AML-193 (cell line): ENCODE measurements at places on chromosomes 16 and 17.

DNA sequence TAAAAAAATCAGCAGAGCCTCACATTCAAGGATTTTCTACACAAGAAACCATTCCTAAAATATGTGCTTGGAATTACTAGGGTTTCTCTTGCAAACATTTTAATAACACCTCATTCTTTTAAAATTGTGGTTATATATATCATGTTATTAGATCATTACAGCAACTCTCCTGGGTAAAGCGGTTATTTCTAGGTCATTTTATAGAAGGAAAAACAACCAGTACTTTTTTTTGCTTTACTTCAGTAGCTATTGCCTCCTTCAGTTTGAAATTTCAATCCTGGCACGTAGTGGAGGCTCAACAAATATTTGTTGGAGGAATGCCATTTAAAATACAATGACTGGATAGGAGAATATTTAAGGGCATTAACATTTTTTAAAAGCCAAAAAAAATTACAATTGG is 220.6 kb downstream of the CDRT15L2 start:
- DNase-seq: no peak

GRCh38 chr17:65629234-65629690 is 67.8 kb upstream of the AXIN2 start:
- DNase-seq: no peak

- DNase-seq: no peak
Measured at GRCh38 chr16:81629034-81629802, 149.9 kb upstream of the PLCG2 start.

- DNase-seq: no peak
Measured at GRCh38 chr16:85673529-85674417, 15.0 kb downstream of the GINS2 start.

DNA sequence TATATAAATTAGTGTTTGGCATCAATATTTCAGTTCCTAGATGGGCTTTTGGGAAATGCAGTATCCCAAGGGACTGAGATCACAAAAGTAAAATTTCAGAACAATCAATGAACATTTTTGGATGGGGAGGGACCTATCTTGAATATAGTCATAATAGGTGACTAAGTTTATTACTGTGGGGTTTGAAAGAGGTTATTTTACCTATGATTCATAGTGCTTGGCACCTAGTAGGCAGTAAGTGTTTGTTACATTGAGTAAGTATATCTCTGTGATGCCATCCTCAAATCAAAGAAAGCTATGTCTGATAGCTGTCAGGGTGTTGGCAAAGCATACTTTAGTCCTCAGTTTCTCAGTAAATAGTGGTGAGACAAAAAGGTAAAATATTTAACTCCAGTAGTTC is 36.9 kb downstream of the ZNF207 start:
- DNase-seq: no peak

GRCh38 chr17:81518785-81519283 is 6.2 kb upstream of the ACTG1 start:
- no peak for DNase-seq

- no peak for DNase-seq
Measured at GRCh38 chr16:14489460-14489859, 140.6 kb downstream of the PARN start.

DNA sequence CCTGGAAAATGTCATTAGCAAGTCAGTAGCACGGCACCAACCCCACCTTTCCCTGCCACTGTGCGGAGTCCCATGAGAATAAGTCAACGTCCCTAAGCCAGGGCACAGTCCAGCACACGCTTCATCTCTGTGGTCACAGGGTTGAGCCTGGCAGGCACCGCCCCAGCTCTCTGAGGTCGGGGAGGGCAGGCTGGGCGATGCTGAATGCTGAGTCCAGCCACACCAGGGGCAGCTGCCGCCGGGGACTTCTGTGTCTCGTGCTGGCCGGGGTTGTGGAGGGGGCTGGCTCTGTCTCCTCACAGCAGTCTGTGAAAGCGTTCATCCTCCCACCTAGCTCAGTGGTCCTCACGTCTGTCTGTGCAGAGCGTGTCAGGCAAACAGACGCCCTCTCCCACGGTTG is 53.2 kb downstream of the BANP start:
- no peak for DNase-seq

- no peak for DNase-seq
Measured at GRCh38 chr17:27974531-27975145, 67.8 kb upstream of the NLK start.

- DNase-seq: no peak
Measured at GRCh38 chr17:19799796-19800195, 51.7 kb upstream of the ALDH3A1 start.

- DNase-seq: no peak
Measured at GRCh38 chr16:89047331-89048089, 46.1 kb upstream of the ACSF3 start.

GRCh38 chr17:10421900-10422542 is at the start of gene MYH8:
Gene MYH8, minus strand, starts transcription at chr17:10421950. Its CDS starts 1,723 bp downstream, at chr17:10420227.
- no peak for DNase-seq

DNA sequence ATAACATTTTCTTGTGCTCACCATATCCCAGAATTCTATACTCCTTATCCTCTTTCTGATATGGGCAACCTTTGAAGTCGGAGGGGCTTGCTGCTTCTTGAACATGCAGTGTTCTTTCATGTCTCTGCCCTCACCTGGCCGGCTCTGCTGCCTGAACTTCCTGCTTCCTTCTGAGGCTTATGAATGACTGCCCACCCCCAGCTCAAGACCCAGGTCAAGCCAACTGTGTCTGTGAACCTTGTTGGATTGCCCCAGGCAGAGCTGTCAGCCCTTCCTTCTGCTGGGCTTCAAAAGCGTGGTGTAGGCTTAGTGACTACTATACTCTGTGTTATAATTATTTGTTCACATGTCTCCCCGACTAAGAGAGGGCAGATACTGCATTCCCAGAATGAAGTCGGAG is 506.5 kb downstream of the HS3ST4 start:
- DNase-seq: no peak

GRCh38 chr17:4940555-4941318 is 669 bp downstream of the RNF167 start:
- DNase-seq: no peak

DNA sequence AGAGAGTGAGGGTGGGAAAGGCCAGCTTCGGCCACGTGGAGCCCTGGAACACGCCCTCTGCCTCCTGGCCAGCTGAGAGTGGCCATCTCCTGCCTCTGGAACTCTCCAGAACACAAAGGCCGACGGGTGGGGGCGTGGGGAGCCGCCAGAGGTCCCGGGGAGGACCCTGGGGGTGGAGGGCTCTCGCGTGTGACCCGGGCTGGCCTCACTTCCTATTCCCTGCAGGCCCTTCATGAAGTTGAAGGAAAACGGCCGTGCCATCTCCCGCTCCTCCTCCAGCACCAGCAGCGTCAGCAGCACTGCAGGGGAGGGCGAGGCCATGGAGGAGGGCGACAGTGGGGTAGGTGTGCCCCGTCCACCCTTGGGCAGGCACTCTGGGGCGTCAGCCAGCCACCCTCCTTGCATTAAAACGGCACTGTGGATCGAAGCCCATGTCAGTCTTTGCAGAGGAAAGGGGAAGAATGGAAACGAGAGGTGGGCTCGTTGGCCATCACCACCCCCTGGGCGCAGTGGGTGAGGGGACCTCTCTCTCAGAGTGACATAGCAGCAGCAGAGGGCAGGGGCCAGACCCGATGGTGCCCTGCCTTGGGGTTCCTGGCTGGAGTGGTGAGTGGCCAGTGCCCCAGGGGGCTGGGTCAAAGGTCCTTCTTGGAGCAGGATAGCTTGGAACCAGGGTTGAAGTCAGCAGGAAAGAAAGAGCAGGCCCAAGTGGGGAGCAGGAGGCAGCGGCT is 37.1 kb downstream of the OR1D5 start:
- no peak for DNase-seq

GRCh38 chr16:75754141-75754540 is 27.9 kb upstream of the CPHXL start:
- no peak for DNase-seq

- DNase-seq: no peak
Measured at GRCh38 chr16:57361404-57361803, 2.8 kb downstream of the CCL22 start.

- no peak for DNase-seq
Measured at GRCh38 chr16:4371357-4372000, at the start of gene VASN. Gene VASN, plus strand, starts transcription at chr16:4371848. Its CDS starts 9,030 bp downstream, at chr16:4380878.

- no peak for DNase-seq
Measured at GRCh38 chr17:72950242-72950931, 142.1 kb downstream of the SLC39A11 start.

GRCh38 chr17:36529121-36529520 is 5.5 kb downstream of the MYO19 start:
- no peak for DNase-seq

GRCh38 chr17:5883775-5884665 is 186.2 kb upstream of the WSCD1 start:
- DNase-seq: no peak

- no peak for DNase-seq
Measured at GRCh38 chr16:72989579-72990551, 58.1 kb downstream of the ZFHX3 start.

GRCh38 chr16:49356728-49357488 is 16.7 kb upstream of the C16orf78 start:
- DNase-seq: no peak

- DNase-seq: no peak
Measured at GRCh38 chr17:33322063-33322462, 29.0 kb upstream of the ASIC2 start.

GRCh38 chr17:1110541-1110861 is 69.3 kb downstream of the ABR start:
- DNase-seq: no peak

- DNase-seq: no peak
Measured at GRCh38 chr17:43983515-43984411, 20.7 kb upstream of the NAGS start.

DNA sequence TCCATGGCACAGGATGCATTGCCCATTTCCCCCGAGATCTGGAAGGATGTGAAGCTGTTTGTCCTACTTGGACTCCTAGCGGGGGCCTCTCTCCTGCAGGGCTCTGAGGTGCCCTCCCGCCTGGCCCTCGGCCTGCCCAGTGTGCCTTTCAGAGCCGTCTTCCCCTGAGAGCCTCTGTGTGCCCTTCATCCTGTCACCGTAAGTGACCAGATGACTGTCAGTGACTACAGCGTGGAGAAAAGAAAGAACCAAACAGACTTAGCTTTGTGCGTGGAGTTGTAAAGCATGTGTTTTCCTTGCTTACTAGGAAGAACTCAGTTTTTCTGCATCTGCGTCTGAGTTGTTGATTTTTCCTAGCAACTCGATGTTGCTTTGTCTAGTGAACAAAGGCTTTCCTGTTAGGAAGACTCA is 56.1 kb downstream of the BANP start:
- DNase-seq: no peak

- no peak for DNase-seq
Measured at GRCh38 chr16:82533189-82533588, 93.6 kb upstream of the CDH13 start.

GRCh38 chr16:14354561-14355351 is 275.3 kb downstream of the PARN start:
- no peak for DNase-seq

DNA sequence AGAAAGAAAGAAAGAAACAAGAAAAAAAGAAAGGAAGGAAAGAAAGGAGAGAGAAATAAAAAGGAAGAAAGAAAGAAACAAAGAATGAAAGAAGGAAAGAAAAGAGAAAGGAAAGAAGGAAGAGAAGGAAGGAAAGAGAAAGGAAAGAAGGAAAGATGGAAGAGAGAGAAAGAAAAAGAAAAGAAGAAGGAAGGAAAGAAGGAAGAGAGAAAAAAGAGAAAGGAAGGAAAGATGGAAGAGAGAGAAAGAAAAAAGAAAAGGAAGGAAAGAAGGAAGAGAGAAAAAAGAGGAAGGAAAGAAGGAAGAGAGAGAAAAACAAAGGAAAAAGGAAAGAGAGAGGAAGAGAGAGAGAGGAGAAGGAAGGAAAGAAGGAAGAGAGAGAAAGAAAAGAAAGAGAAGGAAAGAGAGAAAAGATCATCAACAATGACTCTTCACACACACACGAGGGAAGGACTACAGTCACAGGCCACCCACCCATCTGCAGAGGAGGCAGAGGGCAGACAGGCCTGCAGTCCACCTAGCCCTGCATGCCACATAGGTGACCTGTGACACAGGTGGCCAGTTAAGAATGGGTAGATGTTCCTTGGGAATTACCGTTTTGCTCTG is 23.9 kb downstream of the VWA3A start:
- DNase-seq: no peak

DNA sequence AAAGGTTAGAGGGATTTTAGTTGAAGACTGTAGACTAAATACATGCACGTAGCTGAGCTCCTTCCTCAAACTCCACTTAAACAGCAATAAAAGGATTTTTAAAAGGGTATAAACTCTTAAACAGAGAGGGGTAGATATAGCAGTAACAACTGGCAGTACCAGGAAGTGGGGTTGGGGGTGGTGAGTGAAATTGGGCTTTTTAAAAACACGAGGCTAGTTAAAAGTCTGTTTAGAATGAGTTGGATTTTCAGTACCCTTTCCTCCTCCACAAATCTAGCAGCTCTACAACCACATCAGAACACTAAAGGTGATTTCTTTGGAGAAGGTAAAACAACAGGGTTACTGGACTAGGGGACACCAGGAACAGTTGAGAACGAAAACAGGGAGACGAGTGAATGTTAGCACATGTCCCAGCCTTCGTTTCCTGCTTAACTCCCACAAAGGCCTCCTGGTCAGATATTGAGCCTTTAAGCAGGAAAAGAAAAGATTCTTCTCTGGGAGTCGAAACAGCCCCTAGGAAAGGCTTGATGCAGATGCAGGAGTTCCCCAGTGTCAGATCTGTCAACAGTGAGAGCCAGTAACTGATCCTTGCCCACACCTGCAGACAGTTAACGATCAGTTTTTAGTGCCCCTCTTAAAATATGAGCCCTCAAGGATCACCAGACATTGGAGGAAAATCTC is 13.8 kb downstream of the NETO2 start:
- no peak for DNase-seq
